ENCODE measurements at places on chromosomes 12 and 14.

GRCh38 chr12:94284859-94285258 is 136.5 kb downstream of the PLXNC1 start:
- DNase-seq = no peak

GRCh38 chr14:101492716-101493115 is 68.6 kb upstream of the DIO3 start:
- no peak for DNase-seq

DNA sequence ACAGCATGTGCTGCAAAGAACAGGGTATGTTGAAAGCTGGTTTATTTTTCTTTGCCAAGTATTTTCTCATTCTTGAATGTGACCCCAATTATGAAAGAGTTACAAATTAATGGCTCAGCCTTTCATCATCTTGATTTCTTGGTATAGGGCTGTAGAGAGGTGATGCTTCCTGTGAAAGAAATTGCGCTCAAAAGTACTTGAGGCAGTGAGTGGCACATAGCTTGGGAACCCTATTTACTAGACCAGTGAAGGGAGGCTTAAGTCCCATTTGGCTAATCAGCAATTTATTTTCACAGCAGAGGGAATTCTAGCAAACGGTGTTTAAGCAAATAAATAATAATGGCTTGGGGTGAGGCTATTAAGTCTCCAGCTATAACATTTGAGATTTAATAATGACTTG is 153.9 kb upstream of the MIS18BP1 start:
- DNase-seq = no peak

- no peak for DNase-seq
These were observed 1397.3 kb upstream of the TMEM132C start for GRCh38 chr12:126869644-126870043.

- no peak for DNase-seq
These were observed 22.2 kb downstream of the TMEM30B start for GRCh38 chr14:61258985-61259384.

DNA sequence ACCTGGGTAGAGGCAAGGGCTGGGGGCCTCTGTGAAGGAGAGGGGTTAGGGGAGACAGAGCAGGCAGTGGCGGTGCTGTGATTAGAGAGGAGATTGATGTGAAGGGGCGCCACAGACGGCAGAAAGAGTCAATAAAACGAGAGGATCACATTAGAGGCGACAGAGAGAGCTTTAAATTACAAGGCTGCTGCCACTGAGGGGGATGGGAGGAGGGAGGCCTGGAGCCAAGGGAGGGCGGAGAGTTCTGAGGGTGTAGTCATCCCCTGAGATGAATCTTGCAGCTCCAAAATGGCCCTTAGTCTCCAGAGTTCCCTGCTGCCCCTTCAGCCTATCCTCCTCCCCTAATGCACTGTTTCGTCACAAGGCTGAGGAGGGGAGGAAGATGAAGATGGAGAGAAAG is 12.8 kb downstream of the ZFHX2 start:
- no peak for DNase-seq

- no peak for DNase-seq
These were observed 466.0 kb upstream of the RGS6 start for GRCh38 chr14:71466251-71466650.

- no peak for DNase-seq
These were observed 4.4 kb downstream of the SLC8B1 start for GRCh38 chr12:113330505-113330904.

- DNase-seq = no peak
These were observed 15.8 kb downstream of the ABCC9 start for GRCh38 chr12:21925296-21925913.

DNA sequence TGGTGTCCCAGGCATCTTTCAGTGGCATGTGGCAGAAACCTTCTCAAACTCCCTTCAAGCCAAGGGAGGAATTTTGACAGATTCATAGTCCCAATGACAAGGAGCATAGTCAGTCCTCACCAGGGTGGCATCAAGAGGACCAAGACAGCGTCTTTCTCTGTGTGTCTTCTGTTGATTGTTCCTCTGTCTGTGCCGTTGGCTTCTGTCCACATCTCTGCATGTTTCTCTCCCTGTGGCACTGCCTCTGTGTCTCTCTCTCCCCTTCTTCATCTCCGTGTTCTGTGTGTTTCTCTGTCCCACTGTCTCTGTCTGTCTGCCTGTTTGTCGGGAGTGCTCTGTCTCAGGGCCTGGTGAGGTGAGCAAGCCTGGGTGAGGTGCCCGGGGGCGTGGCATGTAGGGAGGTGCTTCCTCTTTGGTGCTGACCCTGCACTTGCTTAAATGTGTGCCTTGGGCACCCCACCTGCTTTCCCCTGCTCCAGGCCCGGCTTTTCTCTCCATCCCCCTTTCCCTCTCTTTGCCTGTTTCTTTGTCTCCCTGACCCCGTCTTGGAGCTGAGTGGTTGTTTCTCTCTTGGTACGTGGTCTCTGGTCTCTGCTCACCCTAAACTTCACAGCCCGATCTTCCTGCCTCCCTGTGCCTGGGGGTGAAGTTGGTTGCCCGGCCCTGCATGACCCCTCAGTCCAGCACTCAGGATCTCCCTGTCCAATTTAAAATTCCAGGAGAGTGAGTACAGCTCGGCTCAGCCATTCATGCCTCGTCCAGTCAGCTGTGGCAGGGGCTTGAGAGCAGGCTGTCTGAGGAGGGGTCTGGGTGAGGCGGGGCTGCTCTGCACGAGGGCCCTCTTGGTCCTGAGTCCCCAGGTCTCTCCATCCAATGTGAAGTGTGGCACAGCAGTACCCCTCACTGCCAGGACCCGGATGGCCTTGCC is 28.5 kb downstream of the JDP2 start:
- no peak for DNase-seq

- DNase-seq = peak; percentile 11
These were observed 21.4 kb upstream of the NCOR2 start for GRCh38 chr12:124588751-124589267.

GRCh38 chr14:58637040-58637390 is 747 bp upstream of the DACT1 start:
- no peak for DNase-seq

GRCh38 chr14:35551081-35551480 is 17.1 kb downstream of the INSM2 start:
- DNase-seq = no peak

GRCh38 chr14:37167151-37168047 is 5.0 kb downstream of the SLC25A21 start:
- DNase-seq = no peak

GRCh38 chr12:13487326-13487725 is 290.8 kb downstream of the EMP1 start:
- no peak for DNase-seq

GRCh38 chr12:39116861-39117260 is 211.5 kb upstream of the CPNE8 start:
- DNase-seq = no peak

DNA sequence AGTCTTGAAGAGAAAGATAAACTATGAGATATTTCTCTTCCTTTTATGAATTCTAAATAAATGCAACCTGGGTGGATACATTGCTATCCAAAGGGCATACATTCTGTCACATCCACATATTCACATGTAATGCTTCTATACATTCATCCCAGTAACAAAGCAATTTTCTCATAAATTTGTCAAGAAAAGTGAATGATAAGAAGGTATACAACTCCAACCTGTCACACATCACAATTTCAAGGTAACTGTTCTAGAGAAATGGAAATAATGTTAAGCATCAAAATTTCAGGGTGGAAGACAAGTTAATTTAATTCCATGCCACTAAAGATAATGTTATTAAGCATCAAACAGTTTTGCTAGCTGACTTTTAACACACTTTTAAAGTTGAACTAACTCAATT is 212.9 kb downstream of the SYT10 start:
- DNase-seq = no peak

GRCh38 chr14:77299771-77300170 is 20.9 kb downstream of the POMT2 start:
- DNase-seq = no peak

GRCh38 chr14:70885343-70886022 is 21.8 kb upstream of the PCNX1 start:
- DNase-seq = no peak

GRCh38 chr12:132610051-132610759 is at the start of gene LRCOL1:
LRCOL1 (minus strand) TSS chr12:132610582; CDS start chr12:132606251, 4,331 bp downstream.
- DNase-seq = no peak

- no peak for DNase-seq
These were observed 118.6 kb downstream of the PLXNC1 start for GRCh38 chr12:94266796-94267536.

DNA sequence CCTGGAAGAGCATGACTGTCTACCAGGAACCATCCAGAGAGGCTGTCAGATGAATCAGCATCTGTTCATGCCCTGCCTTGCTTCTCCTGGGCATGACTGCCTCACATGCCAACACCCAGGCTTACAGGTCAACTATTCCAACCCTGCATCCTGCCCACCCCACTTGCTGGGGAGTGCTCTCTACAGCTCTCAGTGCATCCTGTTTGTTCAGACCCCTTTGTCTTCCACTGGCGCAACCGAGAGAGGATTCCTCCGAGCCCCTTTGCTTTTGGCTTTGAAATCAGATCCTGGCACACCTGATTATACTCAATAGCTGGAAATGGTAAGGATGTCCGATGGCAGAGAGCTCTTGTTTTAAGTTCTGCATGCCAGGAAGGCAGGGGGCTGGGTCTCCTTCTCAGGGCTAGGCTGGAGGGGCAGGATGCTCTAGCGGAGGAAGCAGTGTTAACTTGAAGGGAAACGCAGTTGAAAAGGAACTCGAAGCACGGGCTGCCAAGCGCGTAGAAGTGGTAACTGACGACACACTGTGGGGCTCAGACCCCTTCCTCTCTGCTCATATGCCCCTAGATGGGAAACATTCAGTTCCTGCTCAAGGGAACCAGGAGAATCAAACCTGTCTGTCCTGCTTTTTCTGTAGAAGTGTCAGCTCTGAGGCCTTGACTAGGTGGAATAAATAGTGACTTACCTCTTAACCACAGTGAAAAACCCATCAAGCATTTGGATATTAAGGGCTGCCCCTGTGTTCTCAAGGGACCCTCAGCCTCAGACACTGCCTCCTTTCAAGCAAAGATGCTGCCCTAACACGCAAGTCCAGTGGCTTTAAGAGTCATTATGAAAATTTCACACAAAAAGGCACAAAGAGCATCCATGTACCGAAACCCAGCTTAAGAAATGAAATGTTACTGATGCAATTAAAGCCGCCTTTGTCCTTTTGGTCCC is 297.5 kb downstream of the ZFP36L1 start:
- no peak for DNase-seq

GRCh38 chr12:76530516-76530915 is 29.1 kb downstream of the OSBPL8 start:
- no peak for DNase-seq

GRCh38 chr14:22007784-22008412 is 334.3 kb upstream of the OR4E1 start:
- DNase-seq = no peak

- no peak for DNase-seq
These were observed 18.0 kb downstream of the TRAF3 start for GRCh38 chr14:102795060-102795925.

DNA sequence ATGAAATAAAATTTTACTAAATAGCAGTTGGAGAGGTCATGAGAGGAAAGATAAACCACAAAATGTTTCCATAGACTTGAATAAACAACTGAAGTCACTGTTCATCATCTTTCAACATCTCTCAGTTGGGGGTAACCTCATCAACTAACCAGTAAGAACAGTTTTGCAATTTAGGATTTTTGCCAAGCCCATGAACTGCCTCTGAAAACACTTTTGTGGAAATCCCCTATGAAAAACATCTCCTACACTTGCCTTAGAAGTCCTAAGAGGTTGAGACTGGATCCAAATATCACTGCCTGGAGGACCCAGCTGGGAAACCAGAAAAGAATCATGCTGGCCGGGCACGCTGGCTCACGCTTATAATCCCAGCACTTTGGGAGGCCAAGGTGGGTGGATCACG is 273.1 kb downstream of the C12orf50 start:
- DNase-seq = no peak

- no peak for DNase-seq
These were observed 80.0 kb upstream of the DBX2 start for GRCh38 chr12:45130881-45131281.

GRCh38 chr12:43898474-43898873 is 62.6 kb downstream of the TMEM117 start:
- DNase-seq = no peak

GRCh38 chr12:40117818-40118217 is 11.9 kb upstream of the SLC2A13 start:
- DNase-seq = no peak

DNA sequence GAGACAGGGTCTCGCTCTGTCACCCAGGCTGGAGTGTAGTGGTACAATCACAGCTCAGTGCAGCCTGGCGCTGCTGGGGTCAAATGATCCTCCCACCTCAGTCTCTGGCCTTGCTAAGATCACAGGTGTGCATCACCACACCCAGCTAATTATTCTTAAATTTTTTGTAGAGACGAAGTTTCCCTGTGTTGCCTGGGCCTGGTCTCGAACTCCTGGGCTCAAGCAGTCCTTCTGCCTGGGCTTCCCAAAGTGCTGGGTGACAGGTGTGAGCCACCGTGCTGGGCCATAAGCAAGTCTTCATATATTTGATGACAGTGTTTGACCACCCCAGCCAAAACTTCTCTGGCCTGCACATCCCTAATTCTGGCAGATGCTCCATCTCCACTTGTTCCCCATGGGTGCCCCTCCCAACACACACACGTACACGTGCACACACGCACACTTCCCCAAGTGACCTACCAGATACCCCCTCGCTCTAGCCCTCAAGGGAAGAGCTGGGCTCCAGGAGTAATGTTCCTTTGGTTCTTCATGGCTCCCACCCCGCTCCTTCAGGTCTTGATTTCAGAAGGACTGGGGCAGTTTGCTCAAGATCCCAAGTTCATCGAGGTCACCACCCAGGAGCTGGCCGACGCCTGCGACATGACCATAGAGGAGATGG is 104.3 kb upstream of the FKBP4 start:
- no peak for DNase-seq

DNA sequence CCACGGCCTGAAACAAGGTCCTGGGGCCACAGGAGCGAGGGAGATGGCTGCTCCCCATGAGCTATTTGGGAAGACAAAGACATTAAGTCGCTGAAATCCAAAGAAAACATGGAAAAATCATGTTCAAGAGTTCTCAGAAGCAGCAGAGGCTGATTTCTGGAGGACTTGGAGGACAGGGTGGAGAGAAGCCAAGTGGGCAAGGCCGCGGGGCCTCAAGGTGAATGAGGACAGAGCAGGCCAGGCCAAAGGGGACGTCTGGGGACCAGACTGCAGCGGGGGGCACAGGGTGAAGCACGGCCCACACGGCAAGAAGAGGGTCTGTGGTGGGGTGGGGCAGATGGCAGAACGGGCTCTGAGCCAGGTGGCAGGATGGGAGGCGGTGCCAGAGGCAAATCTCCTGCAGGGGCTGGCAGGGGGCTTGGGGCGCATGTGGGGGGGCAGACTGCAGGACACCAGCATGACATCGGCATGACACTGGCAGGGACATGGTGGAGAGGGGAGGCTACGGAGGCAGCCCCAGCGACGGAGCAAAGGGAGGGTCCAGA is 48.9 kb downstream of the RNF34 start:
- no peak for DNase-seq
